Thoracic aorta (tissue), 2 donors: ENCODE measurements at places on chromosomes 13 and 19. TPM values are rescaled to one million over a fixed set of nuclear protein-coding genes. Genes with fewer than 3 reads are reported as not detected.

Gene NLRP7
- total RNA-seq: not detected

DNA sequence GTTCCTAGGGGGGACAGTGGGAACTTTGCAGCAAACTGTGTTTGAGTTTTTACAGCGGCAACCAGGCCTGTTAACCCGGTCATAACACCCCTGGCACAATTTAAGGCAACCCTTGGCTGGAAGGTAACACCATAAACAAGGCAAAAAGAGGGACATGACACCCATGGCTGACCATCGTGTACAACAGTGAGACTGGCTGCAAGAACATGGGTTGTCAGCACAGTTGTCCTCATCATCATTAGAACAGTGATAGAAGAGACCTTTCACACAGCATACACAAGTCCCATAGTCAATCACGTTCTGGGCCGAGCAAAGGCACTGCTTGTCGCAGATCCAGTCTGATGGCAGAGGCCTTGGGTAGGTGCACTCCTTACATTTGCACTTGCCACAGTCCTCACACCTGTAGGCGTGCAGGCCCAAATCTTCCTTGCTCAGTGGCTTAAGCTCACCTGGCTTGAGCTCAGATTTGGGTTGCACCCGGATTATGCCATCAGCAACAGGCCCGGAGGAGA, 4.1 kb downstream of the SPRY2 start:
- peak overlapping the region; percentile 82 for H3K4me3 ChIP-seq
- H3K27ac ChIP-seq: peak overlapping the region; percentile 95
- no peaks in the 10 kb centered on the region for H3K27me3 ChIP-seq
- DNase-seq: no peak
- H3K4me1 ChIP-seq: peaks cover 24% of the 10 kb centered on the region

DNA sequence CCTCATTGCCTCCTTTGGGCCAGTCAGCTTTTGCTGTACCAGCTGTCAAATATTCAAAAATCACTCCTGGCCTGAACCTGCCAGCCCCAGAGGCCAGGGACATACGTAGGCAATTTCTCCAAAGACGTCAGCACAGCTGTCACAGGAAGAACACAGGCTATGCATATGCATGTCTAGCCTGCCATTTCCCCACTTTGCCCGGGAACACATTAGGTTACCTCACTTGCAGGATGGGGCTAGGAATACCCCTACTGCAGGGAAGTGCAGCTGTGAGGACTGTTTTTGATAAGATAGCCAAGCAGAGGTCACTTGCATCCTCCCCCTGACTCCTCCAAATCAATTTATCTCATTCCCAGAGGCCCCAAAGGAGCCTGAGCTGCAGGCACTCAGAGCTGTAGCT, 2.8 kb downstream of the ZNF667 start:
- no peak for DNase-seq
- no peak overlapping the region for H3K4me3 ChIP-seq
- peaks cover 4% of the 10 kb centered on the region for H3K4me1 ChIP-seq
- H3K27me3 ChIP-seq: no peaks in the 10 kb centered on the region
- H3K36me3 ChIP-seq: peaks cover 10% of the 10 kb centered on the region

DNA sequence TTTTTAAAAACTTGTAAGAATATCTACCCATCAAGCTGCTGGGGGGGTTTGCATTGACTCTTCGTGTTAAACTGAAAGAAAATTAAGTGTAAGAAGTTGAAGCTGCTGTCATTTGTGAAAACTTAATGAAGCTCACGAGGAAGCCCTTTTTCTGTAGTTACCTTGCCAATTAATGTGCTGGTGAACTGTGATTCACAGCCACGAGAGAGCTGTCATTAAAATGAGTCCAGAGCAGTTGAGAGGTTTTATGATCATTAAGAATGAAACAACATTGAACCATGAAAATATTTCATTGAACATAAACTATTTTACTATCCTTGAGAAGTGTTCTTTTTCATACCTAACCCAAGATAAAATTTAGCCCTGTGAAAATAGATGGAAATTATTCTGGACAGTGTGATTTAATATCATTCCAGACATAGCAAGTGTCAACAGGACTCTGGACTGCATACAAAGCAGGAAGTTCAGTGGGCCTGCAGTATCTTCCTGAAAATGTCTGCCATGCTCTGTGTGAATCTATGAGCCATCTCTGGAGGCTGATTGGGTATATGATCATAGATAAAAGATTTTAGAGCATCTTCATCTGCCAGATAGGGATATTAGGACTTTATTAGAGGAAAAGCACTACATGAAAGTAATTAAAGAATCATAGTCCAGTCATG, 53.8 kb downstream of the DPY19L3 start:
- H3K27ac ChIP-seq: no peak overlapping the region
- peaks cover 3% of the 10 kb centered on the region for H3K36me3 ChIP-seq
- no peaks in the 10 kb centered on the region for H3K27me3 ChIP-seq
- no peak for DNase-seq
- H3K4me1 ChIP-seq: no peaks in the 10 kb centered on the region

DNA sequence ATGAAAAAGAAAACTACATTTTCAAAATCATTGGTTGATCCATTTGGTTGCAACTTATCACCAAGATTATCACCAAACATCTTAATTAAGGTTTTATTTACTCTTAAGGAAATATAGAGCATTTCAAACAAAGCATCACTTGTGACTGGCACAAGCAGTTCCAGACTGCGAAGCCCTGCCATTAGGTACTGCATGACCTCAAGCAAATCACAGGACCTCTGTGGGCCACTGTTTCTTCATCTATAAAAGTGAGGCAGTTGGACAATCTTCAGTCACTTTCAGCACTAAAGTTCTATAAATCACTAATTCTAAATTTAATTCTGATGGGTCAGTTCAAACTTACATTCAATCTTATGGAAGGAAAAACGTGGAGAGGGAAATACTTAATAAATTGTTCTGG, 2.0 kb downstream of the ELF1 start:
- H3K4me3 ChIP-seq: peak overlapping the region; percentile 17
- DNase-seq: no peak
- peaks cover 18% of the 10 kb centered on the region for H3K4me1 ChIP-seq
- H3K36me3 ChIP-seq: no peaks in the 10 kb centered on the region
- H3K27ac ChIP-seq: no peak overlapping the region

DNA sequence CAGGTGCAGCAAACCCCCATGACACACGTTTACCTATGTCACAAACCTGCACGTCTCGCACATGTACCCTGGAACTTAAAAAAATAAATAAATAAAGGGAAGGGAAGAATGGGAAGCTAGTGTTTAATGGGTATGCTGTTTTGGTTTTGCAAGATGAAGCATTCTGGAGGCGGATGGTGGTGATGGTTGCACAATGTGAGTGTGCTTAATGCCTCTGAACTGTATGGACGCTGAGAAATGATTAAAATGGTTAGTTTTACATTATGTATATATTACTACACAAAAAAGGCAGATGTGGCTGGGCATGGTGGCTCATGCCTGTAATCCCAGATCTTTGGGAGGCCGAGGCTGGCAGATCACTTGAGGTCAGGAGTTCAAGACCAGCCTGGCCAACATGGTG, 17.8 kb downstream of the NFILZ start:
- H3K36me3 ChIP-seq: no peaks in the 10 kb centered on the region
- H3K27ac ChIP-seq: no peak overlapping the region
- H3K4me1 ChIP-seq: peaks cover 5% of the 10 kb centered on the region
- no peak overlapping the region for H3K4me3 ChIP-seq

DNA sequence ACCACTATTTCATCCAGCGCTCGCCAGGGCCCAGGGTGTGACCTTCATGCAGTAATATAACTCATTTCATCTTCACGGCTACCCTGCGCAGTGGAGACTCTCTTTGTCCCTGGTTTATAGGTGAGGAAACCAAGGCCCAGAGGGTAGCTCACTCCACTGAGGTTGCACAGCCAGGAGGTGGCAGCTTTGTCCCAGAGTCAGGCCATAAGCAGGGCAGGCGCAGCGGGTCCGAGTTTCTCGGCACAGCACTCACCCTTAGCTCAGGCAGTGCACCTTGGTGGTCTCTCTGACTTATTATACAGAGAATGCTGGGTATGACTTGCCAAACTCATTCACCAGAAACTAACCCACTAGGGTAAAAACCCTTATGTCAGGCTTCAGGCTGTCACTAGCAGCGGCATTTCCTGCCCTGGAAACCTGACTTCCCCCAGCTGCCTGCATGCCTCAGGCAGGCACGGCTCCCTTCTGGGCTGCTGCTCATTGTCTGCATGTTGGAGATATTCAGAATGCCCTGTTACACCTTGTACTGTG, 24.5 kb downstream of the PPP5C start:
- DNase-seq: no peak
- H3K27ac ChIP-seq: no peak overlapping the region
- H3K27me3 ChIP-seq: no peaks in the 10 kb centered on the region
- no peak overlapping the region for H3K4me3 ChIP-seq
- peaks cover 8% of the 10 kb centered on the region for H3K36me3 ChIP-seq
- peaks cover 15% of the 10 kb centered on the region for H3K4me1 ChIP-seq

DNA sequence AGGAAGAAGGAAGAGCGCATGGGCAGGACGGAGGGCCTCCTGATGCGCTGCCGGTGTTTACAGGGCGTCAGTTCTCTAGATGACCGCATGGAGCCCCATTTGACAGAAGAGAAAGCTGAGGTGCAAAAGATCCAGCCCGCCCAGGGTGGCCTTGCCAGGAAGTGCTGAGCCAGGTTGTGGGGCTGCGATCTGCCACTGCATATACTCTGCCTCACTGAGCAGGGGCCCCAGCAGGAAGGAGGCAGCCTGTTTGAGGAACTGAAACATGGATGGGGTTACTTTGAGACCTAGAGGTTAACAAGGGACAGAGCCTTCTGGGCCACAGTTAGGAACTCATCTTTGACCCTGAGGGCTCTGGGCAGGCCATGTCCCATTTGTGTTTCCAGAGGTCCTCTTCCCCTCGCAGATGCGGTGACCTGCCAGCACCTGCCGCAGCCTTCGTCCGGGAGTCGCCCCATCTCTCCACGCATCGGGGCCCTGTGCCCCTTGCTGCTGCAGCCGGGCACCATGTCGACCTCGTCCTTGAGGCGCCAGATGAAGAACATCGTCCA, 3.2 kb downstream of the EPN1 start:
- peaks cover 37% of the 10 kb centered on the region for H3K36me3 ChIP-seq
- H3K27ac ChIP-seq: no peak overlapping the region
- DNase-seq: no peak
- H3K27me3 ChIP-seq: no peaks in the 10 kb centered on the region

GRCh38 chr13:97535614-97536013, 101.6 kb downstream of the RAP2A start:
- H3K27me3 ChIP-seq: no peaks in the 10 kb centered on the region
- H3K4me3 ChIP-seq: no peak overlapping the region
- no peak overlapping the region for H3K27ac ChIP-seq
- no peak for DNase-seq
- no peaks in the 10 kb centered on the region for H3K36me3 ChIP-seq
- H3K4me1 ChIP-seq: no peaks in the 10 kb centered on the region

DNA sequence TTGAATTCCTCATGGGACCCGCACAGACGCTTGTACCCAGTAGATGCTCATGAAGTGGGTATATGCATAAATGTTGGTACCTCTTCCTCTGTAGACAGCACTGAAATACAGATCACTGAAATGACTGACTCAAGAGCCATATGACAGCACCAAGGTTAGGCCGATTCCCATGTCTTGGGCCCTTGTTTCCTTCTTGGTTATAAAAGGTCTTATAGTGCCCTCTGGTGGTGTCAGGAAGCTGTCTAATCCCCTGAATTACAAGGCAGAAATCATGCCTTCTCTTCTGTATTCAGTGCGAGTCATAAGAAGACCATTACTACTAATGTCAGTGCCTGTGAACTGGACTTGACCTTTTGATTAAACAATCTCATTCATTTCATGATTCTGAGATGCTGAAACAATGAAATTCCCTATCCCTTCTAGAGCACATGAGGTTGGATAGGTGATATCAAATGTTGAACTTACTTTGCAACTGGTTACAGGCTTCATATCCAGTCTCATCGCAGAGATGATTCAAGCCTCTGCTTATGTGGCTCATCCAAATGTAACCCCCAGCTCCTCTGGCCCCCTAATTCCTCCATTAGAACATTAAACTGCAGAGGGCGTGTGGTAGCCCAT, 59.7 kb downstream of the SPATA13 start:
- no peaks in the 10 kb centered on the region for H3K4me1 ChIP-seq
- no peak overlapping the region for H3K4me3 ChIP-seq
- H3K27ac ChIP-seq: no peak overlapping the region
- peak; percentile 33 for DNase-seq
- no peaks in the 10 kb centered on the region for H3K27me3 ChIP-seq

DNA sequence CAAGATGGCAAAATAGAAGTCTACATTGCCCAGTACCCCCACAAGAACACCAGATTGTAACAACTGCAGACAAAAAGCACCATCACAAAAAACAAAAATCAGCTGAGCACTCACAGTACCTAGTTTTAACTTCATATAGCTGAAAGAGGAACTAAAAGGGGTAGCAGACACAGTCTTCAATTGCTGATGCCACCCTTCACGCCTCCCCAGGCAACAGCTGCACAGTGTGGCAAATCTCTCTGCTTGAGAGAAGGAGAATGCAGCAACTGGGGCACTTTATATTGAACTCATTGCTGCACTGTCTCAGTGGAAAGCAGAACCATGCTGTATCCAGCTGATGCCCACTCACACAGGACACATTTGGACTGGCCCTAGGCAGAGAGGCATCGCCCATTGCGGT, 2714.5 kb upstream of the PCDH20 start:
- H3K4me3 ChIP-seq: no peak overlapping the region
- no peaks in the 10 kb centered on the region for H3K27me3 ChIP-seq
- H3K36me3 ChIP-seq: no peaks in the 10 kb centered on the region
- H3K4me1 ChIP-seq: no peaks in the 10 kb centered on the region
- H3K27ac ChIP-seq: no peak overlapping the region

DNA sequence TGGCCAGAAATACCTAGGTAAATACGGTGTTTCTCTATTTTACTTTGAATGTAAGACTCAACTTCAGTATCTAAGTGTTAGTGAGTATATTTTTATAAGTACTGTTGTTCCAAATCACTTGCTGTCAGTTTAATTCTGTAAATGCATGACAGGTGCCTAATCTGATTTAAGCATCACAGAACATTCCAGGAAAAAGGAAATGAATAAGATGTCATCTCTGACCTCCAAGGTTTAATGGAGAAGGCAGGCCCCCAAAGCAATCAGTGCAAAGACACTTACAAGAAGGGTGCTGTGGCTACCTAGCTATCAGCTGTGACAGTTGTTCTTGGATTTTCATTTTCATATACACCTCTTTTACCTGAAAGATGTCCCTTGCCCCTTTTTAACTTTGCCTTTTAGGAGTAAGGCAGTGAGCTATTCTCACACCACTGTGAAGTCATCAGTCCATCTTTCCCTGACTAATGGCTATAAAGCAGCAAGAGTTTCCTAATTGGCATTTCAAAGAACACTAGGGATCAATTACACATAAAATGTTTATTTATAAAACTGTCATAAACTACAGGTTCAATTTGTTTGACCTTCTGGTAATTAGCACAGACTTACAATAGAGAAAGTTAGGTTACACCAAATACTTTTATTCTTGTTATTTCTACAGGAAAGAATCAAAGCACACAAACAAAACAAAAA, 427.6 kb downstream of the SPRY2 start:
- no peaks in the 10 kb centered on the region for H3K4me1 ChIP-seq
- H3K27ac ChIP-seq: no peak overlapping the region
- H3K36me3 ChIP-seq: no peaks in the 10 kb centered on the region
- H3K27me3 ChIP-seq: no peaks in the 10 kb centered on the region
- DNase-seq: no peak

- H3K4me1 ChIP-seq: peaks cover 23% of the 10 kb centered on the region
- DNase-seq: no peak
- no peaks in the 10 kb centered on the region for H3K27me3 ChIP-seq
- H3K4me3 ChIP-seq: no peak overlapping the region
- H3K27ac ChIP-seq: peak overlapping the region; percentile 40
Observed at GRCh38 chr13:98454389-98454881, 122.5 kb downstream of the STK24 start.
